ENCODE measurements at places on chromosomes 13 and 19. TPM values are rescaled to one million over a fixed set of nuclear protein-coding genes. Genes with fewer than 3 reads are reported as not detected.
A peak's percentile ranks its signal among the peaks of the same experiment; 100 is the strongest.

The RHPN2 gene
- 11.5 TPM for total RNA-seq

- DNase-seq = peak; percentile 55
Observed at GRCh38 chr19:7925171-7925851, 624 bp downstream of the CTXN1 start.

The CEBPG gene
- 23.1 TPM for total RNA-seq

GRCh38 chr13:113851826-113852535 is 11.9 kb downstream of the GAS6 start:
- DNase-seq = no peak

- DNase-seq = no peak
Observed at GRCh38 chr13:27028683-27029480, 142.7 kb downstream of the USP12 start.

DNA sequence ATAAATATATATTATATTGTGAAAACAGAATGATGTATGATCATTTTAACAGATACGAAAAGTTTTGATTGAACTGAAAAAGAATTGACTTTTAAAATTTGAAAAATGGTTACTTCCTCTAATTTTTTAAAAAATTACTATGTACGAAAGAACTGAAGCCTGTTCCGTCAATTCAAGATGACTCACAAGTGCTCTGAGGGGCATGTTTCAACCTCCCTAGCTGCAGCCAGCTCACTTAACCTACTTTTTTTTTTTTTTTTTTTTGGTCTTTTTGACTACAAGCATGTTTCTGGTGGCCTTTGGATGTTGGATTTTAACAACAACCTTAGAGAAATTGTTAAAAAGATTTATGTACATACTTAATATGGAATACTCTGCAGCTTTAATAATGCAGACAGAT is 1139.3 kb downstream of the DIAPH3 start:
- DNase-seq = no peak

DNA sequence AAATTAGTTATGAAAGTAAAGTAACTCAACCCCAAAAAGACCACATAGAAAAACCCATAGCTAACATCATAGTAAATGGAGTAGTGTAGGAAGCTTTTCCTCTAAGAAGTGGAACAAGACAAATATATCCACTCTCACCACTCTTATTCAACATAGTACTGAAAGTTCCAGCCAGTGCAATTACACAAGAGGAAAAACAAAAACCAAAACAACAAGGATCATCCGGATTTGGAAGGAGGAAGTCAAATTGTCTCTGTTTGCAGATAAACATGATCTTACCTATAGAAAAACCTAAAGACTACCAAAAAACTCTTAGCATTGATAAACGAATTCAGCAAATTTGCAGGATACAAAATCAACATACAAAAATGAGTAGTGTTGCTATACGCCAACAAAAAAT is 8.5 kb upstream of the SIGLEC8 start:
- DNase-seq = no peak

The MAP1S gene
- total RNA-seq = 28.5 TPM

The KLK2 gene
- 3.4 TPM for total RNA-seq

DNA sequence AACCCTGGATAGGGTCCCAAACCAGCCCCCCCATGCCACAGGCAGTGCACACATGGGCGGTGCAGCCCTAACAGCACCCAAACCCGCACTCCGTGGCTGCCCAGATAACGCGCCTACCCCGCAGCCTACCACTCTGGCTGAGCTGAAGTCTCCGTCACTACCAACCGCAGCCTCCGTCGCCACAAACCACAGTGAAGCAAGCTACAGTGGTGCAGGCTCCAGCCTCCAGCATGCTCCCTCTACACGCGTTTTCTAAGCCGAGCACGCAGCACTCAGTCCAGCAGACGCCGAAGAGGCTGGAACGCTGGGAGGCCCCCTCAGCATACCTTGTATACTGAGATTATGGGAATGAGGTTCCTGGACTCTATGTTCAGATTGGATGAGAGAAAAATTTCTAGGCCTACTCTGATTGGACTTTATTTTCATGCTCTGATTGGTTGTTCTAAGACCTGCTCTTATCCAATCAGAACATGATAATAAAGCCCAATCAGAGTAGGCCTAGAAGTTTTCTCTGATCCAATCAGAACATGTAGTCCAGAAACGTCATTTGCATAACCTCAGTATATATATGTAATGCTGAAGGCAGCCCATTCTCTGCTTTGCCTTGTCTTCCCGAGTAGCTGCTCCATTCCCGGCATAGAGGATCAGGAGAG is 56.7 kb upstream of the C1QTNF9B start:
- DNase-seq = no peak

DNA sequence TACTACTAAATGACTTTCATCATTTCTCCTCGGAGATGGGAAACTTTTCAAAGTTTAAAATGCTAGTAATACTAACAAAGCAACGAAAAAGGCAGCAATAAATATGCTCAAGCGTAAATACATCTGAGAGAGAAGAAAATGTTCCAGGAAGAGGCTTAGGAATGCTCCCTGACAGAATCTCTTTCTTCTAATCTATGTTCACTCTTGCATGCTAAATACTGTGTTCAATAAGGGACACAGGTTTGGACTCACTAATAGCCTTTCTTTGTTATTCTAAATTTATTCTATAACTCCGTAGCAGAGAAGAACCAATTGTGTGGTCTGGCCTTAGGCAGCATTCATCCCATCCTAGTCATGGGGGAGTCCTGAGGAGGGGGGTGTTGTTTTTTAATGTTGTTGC is 823.0 kb downstream of the PCDH9 start:
- no peak for DNase-seq

DNA sequence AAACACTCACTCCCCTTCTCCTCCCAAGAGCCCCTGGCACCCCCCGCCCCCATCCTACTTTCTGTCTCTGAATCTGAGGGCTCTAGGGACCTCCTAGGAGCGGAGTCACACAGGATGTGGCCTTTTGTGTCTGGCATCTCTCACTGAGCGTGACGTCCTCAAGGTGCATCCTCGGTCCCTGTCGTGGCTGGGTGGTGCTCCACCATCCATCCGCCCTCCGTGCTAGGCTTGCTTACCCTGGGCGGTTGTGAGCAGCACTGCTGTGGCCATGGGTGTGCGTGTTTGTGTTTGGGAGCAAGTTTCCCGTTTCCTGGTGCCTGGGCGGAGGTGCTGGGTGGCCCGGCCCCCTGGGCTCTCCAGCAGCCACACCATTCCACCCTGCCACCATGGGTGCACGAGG is 12.2 kb downstream of the PLEKHJ1 start:
- DNase-seq = no peak

GRCh38 chr13:107835339-107836018 is 379.9 kb downstream of the LIG4 start:
- DNase-seq = no peak

DNA sequence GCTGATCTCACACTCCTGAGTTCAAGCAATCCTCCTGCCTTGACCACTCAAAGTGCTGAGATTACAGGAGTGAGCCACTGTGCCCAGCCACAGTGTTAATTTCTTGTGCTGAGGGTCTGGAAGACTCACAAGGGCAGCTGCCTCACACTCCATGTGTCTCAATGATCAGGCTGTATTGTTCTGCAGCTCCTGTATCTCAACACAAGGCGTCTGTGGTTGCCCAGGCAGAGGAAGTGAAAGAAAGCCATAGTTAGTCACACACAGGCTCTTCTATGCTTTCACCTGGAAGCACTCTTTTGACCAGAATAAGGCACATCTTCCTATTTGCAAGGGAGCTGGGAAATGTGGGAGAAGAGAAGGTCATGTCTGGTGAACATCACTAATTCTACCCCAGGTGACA is 107.3 kb upstream of the ZNF507 start:
- no peak for DNase-seq

DNA sequence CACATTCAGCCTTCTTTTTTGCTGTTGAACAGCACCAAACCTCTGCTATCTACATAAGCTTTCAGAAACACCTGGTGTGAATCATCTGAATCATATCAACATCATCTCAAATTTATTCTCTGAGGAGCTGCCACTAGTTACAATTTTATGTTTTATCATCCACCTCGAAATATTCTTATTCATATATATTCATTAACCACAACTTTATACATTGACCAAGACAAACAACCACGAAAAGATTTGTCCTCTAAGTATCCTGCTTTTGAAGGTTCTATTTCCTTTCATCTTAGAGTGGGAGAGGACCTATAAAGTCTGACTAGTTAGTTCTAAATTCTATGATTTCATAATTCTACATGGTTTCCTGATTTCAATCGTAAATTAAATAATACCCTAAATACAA is 18.9 kb downstream of the ESD start:
- no peak for DNase-seq

The ZNF561 gene
- 40.7 TPM for total RNA-seq

The COMMD6 gene
- 1,117 TPM for total RNA-seq

- DNase-seq = no peak
Observed at GRCh38 chr13:21259571-21260455, 83.4 kb downstream of the MRPL57 start.

The ACTMAP gene
- total RNA-seq = 8.5 TPM

GRCh38 chr13:25095851-25096453 is at the start of gene PABPC3:
Gene PABPC3, plus strand, starts transcription at chr13:25096136. Its CDS starts 63 bp downstream, at chr13:25096199.
- DNase-seq = no peak

The BST2 gene
- 31.1 TPM for total RNA-seq

GRCh38 chr13:48334534-48335127 is 31.1 kb downstream of the RB1 start:
- no peak for DNase-seq

- no peak for DNase-seq
Observed at GRCh38 chr13:50584856-50585580, 258.5 kb downstream of the DLEU7 start.

GRCh38 chr19:2048959-2049740 is 1.9 kb downstream of the MKNK2 start:
- peak; percentile 92 for DNase-seq

GRCh38 chr19:33370783-33371182 is 2.7 kb upstream of the CEBPG start:
- no peak for DNase-seq

- no peak for DNase-seq
Observed at GRCh38 chr13:42575938-42576337, 2.0 kb downstream of the TNFSF11 start.

GRCh38 chr13:100275746-100276145 is 186.9 kb downstream of the PCCA start:
- no peak for DNase-seq

All from thyroid gland (tissue), 4 donors.